Fibroblast of skin of abdomen (primary cell): ENCODE measurements at places on chromosomes 1 and 21.

DNA sequence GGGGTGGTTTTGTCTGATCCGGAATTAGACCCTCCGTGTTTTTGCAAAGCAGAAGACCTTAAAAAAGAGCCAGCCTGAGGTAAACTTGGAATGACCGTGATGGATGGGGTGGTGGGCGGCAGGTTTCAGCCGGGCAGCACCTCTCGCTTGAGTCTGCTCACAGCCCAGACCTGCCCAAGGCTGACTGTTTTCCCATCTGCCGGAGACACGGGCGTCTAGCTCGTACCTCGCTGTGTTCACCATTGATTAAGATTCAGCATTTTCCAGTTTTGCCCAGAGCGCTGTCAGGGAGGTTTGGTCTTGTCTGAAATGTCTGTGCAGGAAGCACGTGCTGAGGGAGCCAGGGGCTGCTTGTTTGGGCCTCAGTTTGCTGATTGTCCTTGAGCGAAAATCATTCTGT, 591 bp downstream of the KCNAB2 start:
- DNase-seq = no peak

DNA sequence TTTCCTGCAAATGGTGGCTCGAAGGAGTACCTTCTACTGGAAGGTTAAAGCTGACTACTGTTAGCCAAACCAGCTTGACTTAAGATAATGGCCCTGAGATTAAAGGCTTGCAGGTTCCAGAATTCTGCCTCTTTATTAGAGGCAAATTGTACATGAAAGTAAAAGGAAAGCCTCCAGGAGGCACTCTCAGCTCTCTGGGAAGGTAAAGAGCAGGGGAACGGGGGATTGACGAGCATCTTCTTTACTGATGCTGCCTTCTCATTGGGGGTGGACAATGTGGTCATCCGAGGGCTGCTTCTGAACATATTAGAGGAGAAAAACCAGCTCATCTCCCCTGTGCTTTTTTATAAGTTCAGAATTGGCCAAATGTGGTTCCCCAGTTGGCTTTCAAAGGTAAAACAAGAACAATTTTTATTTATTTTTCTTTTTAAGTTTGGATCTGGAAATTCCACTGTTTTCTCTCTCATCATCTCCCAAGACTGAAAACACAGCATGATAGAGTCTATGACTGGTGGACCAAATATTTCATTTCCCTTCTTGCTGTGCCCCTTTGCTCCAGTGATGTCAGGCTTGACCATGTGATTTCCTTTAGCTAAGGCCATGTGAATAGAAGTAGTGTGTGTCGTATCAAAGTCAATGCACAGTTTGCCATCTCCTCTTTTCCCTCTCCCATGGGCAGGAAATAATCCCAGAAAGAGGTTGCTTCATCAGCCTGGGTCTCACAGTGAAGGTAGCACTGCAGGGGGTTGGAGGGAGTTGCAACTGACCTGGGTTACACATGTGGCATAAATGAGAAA, 292.7 kb downstream of the PRDM2 start:
- DNase-seq = no peak

DNA sequence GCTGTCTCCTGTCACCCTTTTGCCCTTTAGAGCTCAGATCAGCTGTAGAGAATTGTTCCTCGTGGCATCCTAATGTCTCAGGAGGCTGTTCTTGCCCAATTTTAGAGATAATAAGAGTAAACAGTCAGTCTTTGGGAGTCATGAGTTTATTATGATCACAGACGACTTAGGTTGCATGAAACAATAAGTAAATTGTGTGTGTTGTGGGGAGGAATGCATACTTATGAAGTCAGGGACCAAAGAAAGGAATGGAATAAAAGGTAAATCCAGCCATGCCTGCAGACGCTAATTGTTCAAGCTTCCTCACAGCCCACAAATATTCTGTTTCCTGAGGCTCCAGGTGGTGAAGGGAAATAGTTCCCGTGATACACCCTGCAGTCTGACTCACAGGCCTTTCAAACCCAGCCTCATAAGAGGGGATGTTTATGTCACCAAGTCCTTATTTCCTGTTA, 897 bp downstream of the EPHX4 start:
- peak; percentile 25 for DNase-seq

DNA sequence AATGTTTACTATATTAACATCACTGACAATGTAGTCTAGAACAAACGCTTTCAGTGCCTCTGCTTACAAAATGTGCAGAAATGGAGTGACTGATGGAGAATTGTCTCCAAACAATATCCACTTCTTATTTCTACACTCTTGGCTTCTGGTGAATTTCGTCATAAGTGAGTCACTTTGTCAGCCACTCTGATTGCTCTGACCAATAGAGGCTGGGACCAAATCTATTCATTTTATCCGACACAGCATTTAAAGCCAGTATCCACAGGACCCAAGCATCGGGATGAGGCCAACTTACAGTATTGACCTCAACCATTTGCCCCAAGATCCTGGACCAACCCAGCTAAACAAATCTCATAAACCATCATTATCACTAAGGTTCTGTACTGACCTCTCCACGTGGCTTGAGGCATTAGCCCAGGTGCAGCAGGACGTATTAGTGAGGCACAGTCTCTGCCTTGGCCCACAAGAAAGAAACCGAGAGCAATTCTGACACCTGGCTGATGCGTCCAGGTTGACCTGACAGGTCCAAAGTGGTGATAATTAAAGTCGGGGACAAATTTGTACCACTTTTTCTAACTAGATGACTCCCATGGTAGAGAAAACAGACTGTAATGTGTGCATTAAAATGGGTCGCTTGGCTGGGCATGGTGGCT, 53.3 kb upstream of the ERO1B start:
- DNase-seq = no peak

GRCh38 chr1:21932127-21932526, 5.0 kb downstream of the HSPG2 start:
- peak; percentile 61 for DNase-seq

GRCh38 chr1:46675549-46676314, 4.1 kb downstream of the TEX38 start:
- no peak for DNase-seq

GRCh38 chr1:153796786-153797659, 21.8 kb downstream of the SLC27A3 start:
- DNase-seq = peak; percentile 52

DNA sequence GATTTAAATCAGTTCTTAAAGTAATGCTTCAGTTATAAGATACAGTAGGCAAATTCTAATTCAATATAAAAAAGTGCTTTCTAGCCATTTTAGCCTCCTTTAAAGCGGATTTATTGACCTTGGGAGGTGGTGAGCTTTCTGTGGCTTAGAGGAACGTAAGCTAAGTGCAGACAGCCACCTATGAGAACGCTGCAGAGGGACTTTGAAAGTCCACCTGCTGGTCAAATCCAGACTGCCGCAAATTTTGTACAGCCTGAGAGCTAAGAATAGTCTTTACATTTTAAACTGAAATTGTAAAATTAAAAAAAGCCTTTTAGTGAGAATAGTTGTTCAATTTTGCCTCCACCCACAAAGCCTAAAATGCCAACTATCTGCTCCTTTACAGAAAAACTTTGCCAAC, 67.0 kb upstream of the SSX2IP start:
- no peak for DNase-seq

GRCh38 chr1:181396811-181397210, 86.5 kb upstream of the CACNA1E start:
- DNase-seq = no peak

DNA sequence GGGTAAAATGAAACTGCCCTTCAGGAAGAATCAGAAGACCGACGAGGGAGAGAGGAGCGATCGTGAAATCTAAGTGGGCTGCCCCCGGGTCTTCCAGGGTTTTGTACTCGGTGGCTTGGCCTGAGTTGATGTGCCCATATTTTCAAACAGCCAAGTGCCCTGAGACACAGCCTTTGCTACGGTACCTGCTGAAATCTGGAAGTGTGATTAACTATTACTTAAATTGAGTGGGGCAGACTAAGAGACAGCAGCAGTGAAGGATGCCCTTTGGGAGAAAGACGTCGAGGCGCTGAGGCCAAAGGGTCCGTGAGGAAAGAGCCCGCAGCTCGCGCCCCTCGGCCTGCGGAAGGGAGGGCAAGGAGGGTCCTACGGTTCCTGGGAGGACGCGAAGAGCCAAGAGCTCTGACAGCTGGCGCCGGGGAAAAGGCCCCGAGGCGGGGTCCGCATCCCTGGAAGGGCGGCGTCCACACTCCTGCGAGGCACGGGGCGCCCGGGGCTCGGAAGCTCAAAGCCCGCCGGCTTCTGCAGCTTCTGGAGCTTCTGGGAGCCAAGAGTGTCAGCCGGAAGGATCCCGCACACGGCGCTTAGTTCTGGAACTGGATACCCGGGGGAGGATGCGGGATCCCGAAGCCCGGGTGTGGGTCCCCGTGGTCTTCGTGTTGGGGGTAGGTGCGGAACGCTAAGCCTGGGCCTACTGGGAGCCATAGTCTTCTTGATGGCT, 15.4 kb upstream of the RNU1-4 start:
- no peak for DNase-seq

DNA sequence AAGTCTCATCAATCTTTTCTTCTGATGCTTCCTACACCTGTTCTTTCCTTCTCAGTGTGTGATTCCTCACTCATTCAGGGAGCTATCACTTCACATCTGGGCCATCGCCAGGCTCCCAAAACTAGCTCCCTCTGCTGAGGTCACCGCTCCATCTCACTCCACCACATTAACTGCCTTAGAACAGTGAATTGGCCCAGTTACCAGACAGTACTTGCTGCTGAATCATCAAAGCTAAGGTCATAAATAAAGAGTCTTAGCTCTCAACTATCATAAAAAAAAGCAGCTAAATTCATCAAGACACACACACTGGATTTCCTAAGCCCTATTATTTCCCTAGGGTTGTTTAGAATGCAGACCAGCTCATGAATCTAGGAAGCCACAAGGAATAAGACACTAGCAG, 18.8 kb upstream of the SRM start:
- peak; percentile 69 for DNase-seq

DNA sequence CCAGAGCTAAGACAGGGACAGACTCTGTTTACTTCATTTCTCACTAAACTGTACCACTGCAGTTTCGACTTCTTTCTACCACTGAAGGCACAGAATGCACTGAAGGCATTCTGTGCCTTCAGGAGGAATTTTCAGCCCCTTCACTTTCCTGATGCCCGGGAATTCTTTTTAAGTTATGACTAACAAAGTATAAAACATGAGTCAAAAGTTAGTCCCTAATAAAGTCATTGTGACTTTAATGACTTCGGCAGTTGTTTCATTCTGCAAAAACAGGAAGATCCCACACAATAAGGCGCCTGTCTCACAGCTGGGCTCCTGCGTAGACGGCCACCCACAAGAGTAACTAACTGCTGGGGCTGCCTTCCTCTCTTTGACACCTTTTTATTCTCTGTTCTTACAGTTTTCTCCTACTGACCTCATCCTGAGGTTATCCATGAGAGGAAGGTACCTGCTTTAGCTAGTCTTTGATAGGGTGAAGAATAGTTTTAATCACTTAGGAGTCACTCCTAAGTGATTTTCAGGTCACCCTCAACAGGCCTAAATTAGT, 183.9 kb upstream of the SGIP1 start:
- DNase-seq = peak; percentile 39

DNA sequence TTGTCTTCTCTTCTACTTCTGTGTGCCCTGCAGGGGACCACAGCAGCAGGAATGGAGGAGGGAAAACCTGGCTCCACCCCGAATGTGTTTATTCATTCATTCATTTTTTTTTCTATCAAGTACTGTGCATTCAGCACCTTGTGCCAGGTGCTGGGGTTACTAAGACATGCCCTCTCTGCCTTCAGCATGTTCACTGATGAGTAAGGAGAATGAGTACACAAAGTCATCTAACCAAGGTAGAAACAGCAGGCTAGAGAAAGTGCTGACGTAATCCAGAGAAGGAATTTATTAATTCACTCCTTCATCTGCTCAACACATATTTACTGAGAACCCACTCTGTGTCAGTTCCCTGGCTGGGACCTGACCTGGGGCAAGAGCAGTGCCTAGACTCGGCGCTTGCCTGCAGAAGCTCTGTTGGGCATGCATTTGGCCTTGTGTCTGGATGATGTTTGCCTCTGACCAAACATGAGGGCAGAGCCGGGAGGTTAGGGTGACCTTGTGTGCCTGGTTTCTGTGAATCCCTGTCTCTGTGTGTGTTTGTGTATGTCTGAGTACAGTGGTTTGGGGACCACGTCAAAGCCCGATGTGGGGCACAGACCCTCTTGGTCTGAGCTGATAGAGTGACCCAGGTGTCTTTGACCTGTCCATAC, 3.3 kb upstream of the MYOG start:
- no peak for DNase-seq

DNA sequence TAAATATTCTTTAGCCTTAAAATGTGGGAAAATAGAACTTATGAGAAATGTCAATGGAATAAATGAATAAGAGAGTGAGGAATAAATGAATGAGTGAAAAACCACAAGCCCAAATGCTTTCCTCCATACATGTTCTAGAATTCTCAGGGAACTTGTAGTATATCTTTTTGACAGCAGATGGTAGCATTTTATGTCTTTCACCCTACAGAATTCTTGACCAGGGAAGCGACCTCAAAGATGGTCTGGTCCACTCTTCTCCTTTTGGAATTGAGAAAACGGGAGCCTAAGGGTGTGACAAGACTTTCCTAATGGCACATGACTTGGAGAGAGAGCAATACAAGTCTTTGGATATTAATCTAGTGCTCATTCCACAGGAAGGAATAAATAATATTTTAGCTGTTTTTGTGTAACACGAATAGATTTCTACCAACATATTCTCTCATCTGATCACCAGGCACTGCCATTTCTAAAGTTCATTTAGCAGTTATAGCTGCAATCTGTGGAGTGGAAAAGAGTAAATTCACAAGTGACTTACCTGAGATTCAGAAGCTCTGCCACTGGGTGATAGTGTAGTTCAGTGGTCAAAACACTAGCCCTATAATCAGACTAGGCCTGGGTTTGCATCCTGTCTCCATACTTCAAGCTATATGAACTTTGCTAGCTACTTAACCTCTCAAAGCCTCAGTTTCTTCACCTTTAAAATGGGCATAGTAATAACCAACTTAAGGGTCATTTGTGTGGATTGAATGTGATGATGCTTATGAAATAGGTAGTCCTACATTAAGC, 15.0 kb upstream of the F5 start:
- peak; percentile 3 for DNase-seq

DNA sequence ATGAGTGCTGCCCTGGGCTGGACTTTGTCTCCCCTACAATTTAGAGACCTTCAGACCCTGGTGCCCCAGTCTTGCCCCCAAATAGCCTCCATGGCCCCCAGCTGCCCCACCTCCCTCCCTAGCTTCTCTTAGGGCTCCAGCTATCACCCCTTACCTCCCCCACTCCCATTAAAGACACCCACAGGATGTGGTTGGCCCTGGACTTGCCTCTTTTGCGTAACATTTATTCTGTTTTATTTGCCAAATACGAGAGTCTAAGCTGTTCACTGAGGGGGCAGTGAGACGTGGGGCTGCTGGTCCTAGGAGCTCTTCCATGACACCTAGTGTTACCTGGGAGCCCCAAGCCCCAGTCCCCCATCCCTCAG, 4.5 kb downstream of the ZC3H12A start:
- peak; percentile 53 for DNase-seq

- peak; percentile 3 for DNase-seq
These were observed 1388.1 kb downstream of the AMY1C start for GRCh38 chr1:105137543-105138457.

DNA sequence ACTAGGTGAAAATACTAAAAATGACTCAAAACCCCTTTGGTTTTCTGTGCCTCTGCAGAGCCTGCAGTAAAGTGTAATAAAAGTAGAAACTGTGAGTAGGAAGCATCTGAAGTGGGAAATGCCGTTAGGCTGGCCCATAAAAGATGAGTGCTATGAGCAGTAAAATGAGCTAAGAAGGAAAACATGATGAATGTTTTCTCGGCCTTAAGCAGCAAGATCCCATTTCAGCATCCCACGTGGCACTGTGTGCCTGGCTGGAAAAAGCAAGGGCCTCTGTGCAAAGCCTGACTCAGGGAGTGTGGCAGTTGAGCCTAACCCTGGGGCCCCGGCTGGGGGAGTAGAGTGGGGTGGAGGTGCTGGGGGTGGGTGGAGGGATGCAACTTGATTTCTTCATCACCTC, 109.5 kb downstream of the TBX15 start:
- no peak for DNase-seq

- peak; percentile 88 for DNase-seq
These were observed 263.6 kb downstream of the DUSP10 start for GRCh38 chr1:221478050-221478949.
